ENCODE measurements at places on chromosomes 2 and 18. TPM values are rescaled to one million over a fixed set of nuclear protein-coding genes. Genes with fewer than 3 reads are reported as not detected.

DNA sequence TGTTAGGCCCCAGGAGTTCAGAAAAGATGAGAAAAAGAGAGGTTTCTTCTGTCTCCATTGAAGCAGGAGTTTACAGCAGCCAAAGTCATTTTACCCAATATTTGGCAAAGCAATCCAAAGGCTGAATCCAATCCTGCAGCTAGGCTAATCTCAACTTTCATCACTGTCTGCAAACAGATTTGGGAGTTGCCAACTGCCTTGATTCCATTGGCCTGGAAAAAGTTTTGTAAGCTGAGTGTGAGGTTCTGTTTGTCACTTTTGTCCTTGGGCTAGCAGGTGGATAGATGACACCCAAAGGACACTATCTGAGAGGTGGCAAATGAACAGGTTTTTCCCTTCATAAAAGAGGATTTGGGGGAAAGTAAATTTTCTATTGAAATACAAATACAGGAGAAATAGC is 56.6 kb upstream of the SETBP1 start:
- no peak for DNase-seq

DNA sequence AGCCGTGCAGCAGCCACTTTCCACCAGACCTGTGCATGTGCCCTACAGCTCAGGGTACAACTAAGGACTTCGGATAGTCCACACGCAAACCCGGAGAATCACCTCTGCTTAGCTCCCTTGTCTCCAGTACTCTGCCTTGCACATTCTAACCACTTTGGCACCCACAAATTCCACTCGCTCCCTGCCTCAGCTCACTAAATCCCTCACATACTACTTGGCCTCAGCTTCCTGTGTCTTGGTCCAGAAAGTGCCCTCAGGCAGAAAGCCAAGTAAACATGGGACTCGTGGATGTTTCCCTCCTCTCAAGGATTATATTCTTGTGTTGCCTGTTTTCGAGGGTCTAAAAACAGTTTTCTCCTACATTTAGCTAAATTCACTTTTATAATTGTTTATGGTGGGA is 157.8 kb upstream of the DAPL1 start:
- no peak for DNase-seq

DNA sequence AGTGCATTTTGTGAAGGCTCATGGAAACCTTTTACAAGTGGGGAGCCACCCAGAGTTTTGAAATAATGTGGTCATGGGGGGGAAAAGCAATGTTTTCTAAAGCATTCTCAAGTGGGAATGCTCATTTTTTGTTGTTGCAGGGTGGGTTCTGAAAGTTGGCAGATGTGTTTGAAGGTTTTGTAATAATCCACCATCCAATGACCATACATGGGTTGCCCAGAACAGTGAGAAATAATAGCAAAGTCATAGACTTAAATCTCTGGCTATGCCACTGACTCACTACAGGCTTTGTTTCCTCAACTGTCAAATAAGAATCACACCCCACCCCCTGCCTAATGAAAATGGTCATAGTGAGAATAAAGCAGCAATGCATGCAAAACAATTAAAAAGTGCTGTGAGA is 2.9 kb downstream of the DSG3 start:
- DNase-seq, result no peak

Gene WDCP
- 8.7 TPM for total RNA-seq

Gene FAM124B
- total RNA-seq, result 48.8 TPM

DNA sequence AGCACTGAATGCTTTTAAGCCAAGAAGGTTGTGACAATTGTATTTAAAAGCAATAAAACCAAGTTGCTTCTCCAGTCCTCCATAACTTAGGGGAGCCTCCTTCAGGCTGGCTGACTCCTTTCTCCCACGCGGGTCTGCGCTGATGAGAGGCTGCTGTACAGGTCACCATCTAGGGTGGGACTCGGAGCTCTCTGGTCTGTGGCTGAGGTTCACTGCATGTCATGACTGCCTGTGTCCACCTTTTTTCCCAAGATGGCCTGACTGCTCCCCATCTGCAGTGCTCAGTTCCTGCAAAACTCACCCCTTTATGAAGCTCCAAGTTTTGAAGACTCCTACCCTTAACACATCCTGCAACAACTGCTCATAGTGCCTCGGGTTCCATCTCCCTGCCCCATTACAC is 194.4 kb downstream of the AFF3 start:
- DNase-seq, result no peak

DNA sequence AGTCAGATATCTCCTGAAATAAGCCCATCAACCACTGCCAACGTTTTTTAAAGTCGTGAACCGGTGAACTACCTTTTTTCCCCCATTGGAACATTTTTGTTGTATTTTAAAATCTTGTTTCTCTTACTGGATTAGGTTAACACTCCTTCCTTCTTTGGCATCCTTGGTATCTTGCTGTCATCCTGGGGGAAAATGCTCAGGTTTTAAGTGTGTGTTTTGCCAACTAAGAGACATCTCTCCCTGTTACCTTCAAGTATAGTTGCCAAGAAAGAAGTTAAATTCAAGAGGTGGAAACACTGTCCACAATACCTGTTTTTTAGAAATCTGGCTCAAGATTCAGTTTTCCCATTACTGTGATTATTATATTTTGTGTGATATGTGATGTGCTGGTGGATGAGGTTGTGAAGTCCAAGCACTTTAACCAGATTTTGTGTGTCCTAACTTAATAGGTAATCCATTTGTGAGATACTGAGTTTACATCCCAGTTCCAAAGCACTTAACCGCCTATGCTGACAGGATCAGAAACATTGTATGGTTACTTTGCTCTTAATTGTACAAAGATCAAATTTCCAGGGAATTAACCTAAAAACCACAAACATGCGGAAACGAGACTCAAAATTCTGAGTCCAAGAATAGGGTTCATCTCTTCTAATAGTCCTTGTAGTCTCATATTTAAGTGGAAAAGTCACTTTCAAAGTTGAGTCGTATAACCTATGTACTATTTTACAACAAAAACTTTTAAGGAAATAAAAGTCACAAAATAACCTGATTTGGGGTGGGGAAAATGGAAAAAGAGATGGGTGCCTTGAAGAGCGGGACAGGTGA is 1.3 kb upstream of the SP3 start:
- DNase-seq, result no peak

GRCh38 chr2:127909019-127909418 is 23.3 kb upstream of the AMMECR1L start:
- DNase-seq, result no peak

Gene IRS1
- under 0.01 TPM for total RNA-seq

DNA sequence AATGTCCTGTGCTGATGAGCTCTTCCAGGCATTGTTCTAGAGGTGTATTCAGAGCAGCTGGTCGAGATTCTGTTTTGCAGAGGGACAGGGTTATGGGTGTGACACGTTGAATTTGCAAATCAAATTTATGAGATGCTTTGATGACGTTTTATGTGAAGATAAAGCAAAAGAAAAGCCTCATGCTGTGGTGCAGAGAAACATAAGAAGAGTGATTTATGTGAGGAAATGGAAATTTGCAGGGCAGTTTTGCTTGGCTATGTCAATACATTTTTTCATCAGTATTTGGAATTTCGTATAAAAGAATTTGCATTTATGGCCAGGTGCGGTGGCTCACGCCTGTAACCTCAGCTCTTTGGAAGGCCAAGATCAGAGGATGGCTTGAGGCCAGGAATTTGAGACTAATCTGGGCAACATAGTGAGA is 36.4 kb downstream of the TSN start:
- peak; percentile 87 for DNase-seq

DNA sequence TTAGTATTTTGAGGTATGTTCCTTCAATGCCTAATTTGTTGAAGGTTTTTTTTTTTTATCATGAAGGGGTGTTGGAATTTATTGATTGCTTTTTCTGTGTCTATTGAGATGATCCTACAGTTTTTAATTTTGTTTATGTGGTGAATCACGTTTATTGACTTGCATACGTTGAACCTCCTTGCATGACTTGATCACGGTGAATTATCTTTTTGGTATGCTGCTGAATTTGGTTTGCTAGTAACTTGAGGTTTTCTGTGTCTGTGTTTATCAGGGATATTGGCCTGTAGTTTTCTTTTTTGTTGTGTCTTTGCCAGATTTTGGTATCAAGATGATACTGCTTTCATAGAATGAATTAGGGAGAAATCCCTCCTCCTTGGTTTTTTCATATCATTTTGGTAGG is 23.9 kb downstream of the CLIP4 start:
- no peak for DNase-seq

- no peak for DNase-seq
Measured at GRCh38 chr2:43415592-43415991, 180.2 kb downstream of the THADA start.

Gene TSPYL6
- total RNA-seq, result not detected

Gene CD207
- under 0.01 TPM for total RNA-seq

- DNase-seq, result no peak
Measured at GRCh38 chr2:134258684-134259388, 5.0 kb downstream of the MGAT5 start.

DNA sequence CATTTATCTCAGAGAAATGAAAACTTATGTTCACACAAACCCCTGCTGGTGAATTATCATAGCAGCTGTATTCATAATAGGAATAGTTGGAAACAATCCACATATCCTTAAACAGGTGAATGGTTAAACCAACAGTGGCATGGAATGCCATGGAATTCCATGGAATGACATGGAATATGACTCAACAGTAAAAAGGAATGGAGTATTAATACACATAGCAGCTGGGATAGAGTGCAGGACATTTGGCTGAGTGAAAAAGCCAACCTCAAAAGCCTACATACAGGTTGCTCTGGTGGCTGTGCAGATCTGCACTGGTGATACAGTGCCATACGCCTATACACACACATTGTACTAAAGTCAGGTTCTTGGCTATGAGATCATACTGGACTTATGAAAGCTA is 69.5 kb downstream of the FAM168B start:
- no peak for DNase-seq

DNA sequence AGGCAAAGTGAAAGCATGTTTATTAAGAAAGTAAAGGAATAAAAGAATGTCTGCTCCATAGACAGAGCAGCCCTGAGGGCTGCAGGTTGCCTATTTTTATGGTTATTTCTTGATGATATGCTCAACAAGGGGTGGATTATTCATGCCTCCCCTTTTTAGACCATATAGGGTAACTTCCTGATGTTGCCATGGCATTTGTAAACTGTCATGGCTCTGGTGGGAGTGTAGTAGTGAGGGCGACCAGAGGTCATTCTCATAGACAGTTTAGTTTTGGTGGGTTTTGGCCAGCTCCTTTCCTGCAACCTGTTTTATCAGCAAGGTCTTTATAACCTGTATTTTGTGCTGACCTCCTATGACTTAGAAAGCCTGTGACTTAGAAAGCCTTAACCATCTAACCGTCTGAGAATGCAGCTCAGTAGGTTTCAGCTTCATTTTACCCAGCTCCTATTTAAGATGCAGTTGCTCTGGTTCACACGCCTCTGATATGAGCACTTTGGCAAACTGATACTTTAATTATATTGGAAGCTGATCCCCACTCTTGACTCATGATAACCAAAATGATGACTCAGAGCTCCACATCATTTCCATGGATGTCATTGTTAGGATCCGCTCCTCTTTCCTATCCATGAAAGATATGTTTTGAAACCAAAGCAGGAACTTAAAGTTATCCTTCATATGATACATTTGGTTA is 14.5 kb upstream of the ERMN start:
- no peak for DNase-seq

- no peak for DNase-seq
Measured at GRCh38 chr2:208268156-208268952, 2.3 kb downstream of the PIKFYVE start.

- DNase-seq, result no peak
Measured at GRCh38 chr18:59865241-59865986, 34.4 kb upstream of the PMAIP1 start.

- DNase-seq, result no peak
Measured at GRCh38 chr2:232999354-232999753, 13.7 kb downstream of the NGEF start.

GRCh38 chr2:9206991-9207640 is 504 bp downstream of the ASAP2 start:
- DNase-seq, result peak; percentile 39

- DNase-seq, result no peak
Measured at GRCh38 chr2:14677039-14677438, 44.5 kb downstream of the LRATD1 start.

Gene RNF152
- total RNA-seq, result 83.6 TPM

DNA sequence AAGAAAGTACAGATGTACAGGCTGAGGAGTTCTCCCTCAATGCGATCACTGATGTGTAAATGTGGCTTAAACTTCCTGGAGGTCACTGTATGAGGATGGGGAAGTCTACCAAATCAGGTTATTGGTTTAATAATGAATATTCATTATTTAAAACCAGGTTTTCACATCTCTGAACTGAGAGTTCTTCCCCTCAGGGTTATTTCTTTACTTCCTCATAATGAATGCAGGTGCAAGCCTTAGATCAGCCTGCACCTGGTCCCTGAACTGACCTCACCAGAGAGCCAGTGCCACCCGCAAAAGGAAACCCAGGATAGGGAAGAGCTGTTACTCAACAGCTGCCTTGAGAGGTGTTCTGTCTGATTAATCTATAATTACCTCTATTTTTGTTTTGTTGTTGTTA is 369.0 kb downstream of the EPHA4 start:
- DNase-seq, result no peak

GRCh38 chr2:64814007-64814406 is 160.3 kb upstream of the SERTAD2 start:
- DNase-seq, result no peak

DNA sequence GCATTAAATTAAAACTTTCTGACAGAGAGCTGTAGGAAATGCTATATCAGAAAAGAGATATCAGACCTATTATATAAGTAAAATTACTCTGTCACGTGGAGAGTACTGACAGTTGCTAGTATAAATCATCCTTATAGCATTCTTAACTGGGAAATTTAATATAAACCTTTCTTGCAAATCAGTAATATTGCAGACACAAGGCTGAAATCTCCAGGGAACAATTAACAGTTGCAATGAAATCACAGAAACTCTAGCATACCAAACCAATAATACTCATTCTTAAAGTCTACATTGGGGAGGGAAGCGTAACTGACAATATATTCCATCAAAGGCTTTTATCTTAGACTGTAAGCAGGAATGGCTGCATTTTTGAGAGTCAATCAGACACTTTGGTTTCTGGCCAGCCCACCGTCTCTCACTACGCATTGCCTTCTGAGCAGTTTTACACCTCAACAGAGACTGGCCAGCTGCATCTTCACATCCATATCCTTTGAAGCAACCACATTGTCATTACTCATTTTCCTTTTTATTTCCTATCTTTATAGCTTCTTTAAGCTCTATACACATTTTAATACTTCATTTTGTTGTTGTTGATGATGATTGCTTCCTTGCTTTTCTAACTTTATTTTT is 536.0 kb upstream of the CDH2 start:
- no peak for DNase-seq

- peak; percentile 33 for DNase-seq
Measured at GRCh38 chr2:36352701-36353100, 2.9 kb upstream of the CRIM1 start.

Gene TLX2
- total RNA-seq, result not detected

DNA sequence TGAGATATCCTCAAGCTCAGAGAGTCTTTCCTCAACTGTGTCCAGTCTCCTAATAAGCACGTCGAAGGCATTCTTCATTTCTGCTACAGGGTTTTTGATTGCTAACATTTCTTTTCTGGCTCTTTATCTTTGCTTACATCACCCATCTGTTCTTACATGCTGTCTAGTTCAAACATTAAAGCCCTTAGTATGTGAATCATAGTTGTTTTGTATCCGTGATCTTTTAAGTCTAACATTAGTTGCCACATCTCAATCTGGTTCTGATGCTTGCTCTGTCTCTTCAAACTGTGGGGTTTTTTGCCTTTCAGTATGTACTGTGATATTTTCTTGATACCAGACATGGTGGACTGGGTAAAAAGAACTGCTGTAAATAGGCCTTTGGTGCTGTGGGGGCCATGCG is 235.2 kb downstream of the SH3RF3 start:
- no peak for DNase-seq

GRCh38 chr2:241813644-241814392 is 4.8 kb downstream of the NEU4 start:
- DNase-seq, result no peak
